ENCODE measurements at places on chromosomes 2 and 18. TPM values are rescaled to one million over a fixed set of nuclear protein-coding genes. Genes with fewer than 3 reads are reported as not detected.

The SERPINB8 gene
- total RNA-seq = 7.5 TPM

The DOK1 gene
- 15.0 TPM for total RNA-seq

DNA sequence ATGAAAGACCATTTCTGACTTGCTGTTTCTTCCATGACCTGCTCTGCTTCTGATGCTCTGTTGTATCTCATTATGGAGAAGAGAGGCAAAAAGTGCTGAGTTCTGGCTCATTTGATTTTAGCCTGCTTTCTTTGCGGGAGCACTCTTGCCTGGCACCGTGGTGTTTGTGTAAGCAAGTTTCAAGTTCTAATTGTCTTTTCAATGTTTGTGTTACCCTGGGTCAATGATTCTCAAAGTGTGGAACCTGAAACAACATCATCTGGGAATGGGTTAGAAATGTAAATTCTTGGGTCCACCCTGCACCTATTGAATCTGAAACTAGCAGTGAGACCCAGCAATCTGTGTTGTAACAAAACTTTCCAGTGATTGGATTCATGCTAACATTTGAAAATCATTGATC, 85.5 kb upstream of the STON1 start:
- no peak for DNase-seq

- no peak for DNase-seq
These were observed 31.2 kb downstream of the SCN9A start for GRCh38 chr2:166344286-166345113.
